ENCODE measurements at places on chromosomes 2 and 18.

DNA sequence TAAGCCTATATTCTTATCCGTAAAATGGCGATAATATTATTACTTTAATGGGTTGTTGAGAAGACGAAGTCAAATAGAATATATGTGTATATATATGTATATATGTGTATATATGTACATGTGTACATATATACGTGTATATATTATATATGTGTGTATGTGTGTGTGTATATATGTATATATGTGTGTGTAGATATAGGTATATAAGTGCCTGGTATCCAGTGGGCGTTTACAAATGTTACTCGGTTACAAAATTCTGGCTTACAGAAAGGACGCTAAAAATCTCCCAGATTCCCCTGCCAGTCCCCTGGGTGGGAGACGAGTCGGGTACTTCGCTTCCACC, 295 bp upstream of the MTX2 start:
- no peak for DNase-seq

- no peak for DNase-seq
Observed at GRCh38 chr2:177797808-177798207, 274.8 kb downstream of the PDE11A start.

- no peak for DNase-seq
Observed at GRCh38 chr2:47907039-47907781, 912 bp upstream of the FBXO11 start.

GRCh38 chr18:32550963-32551362, 80.3 kb upstream of the GAREM1 start:
- no peak for DNase-seq

GRCh38 chr2:169002161-169002738, 28.9 kb downstream of the ABCB11 start:
- no peak for DNase-seq

- no peak for DNase-seq
Observed at GRCh38 chr18:62569081-62569655, 46.3 kb downstream of the ZCCHC2 start.

DNA sequence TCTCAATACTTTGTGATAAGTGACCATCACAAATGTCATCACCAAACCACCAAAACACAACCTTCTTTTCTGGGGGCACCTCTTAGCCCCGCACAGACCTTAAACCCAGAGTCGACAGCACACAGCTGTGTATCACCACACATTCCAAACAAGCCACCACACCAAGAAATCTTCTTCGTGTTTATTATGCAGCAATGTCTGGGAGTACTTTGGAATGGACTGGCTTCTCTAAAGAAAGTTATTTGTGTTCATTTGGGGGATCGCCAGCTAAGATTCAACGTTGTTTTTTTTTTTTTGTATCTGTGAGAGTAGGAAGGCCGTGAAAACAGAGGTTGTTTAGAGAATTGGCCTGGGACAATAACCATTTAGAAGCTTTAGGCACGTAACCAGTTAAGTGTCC, 1.1 kb upstream of the MTA3 start:
- no peak for DNase-seq

GRCh38 chr2:68721482-68722101, 13.0 kb upstream of the ARHGAP25 start:
- peak; percentile 44 for DNase-seq

DNA sequence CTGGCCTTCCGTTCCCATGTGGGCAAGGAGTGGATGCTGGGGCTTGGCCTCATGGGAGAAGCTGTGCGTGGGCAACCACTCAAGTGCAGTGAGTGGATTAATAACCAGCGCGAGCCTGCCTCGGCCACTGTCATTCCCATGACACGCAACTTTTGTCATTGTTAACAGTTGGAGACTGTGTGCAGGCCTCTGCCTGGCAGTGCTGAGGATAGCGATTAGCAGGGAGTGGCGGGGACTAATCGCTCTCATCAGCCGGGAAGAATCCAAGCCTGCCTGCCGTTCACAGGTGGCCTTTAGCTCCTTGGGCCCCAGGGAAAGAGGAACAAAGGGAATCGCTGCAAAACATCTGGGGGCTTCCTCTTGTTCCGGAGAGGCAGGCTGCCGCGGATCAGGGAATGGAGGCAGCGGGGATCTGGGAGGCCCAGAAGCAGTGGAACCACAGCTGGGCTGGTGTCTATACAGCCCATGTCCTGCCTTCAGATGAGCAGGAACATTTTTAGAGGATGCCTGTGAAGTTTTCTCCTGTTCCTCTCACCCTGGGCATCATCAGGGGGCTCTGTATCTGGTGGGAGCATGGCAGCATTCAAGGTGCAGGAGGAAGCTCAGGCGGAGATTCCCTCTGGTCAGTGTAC, 53.8 kb downstream of the CTIF start:
- no peak for DNase-seq

DNA sequence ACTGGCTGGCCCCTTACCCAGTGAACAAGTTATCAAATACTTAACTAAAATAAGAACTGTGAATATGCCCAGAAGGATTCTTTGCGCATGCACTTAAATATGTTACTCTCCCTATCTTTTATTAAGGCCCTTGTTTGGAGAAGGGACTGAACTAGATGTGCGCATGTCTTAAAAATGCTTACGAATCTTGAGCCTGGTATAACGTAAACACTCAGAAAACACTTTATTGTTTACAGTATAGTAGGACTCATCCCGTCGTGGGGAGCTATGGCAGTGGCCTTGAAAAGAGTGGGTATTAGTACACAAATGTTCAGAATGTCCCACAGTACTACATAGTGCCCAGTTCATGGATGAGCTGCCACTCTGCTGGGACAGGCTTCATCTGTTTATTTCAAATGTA, 75.9 kb upstream of the MAP4K3 start:
- DNase-seq, result no peak

- DNase-seq, result no peak
Observed at GRCh38 chr2:72293620-72294019, 146.0 kb upstream of the CYP26B1 start.

- no peak for DNase-seq
Observed at GRCh38 chr2:88416016-88416663, 36.4 kb downstream of the FOXI3 start.

DNA sequence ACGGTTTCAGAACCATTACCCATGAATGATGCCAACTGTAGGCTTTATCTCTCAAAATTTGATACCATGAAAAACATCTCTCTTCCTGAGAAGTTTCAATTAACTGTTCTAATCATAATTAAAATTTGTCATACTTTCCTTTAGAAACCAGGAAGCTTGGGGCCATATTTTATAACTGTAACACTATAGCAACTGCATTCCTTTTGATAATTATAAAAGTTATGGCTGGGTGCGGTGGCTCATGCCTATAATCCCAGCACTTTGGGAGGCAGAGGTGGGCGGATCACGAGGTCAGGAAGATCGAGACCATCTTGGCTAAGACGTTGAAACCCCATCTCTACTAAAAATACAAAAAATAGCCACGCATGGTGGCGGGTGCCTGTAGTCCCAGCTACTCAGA, 70.6 kb downstream of the DNAH7 start:
- no peak for DNase-seq

DNA sequence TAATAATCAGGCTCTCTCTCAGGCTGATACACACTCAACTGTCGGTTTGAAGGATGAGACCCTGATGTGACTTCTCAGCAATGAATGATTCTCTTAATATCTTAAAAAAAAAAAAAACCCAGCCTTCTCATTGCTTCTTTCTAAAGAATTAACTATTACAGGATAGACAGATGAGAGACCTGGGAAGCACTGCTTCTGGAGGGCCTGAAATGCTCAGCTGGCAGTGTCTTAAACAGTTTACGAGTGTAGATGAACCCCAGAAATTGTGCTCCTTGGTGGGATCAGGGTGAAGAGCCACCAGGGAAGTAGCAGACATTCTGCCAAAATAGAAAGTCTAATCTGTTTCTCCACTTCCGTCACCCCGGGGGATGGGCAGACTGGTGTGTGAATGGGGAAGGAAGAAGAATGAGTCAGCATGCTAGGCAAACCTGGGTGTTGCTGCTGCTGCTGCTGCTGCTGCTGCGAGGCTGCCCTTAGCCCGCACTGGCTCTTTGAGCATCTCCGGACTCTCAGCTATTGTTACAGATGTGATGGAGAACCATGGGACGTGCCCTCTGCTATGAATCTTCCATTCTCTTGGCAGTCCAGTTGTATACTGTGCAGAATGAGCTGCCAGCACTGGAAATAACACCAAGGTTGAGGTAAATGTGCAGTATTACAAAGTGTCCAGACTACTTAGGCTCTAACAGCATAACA, 158.4 kb downstream of the SETBP1 start:
- DNase-seq, result peak; percentile 54

DNA sequence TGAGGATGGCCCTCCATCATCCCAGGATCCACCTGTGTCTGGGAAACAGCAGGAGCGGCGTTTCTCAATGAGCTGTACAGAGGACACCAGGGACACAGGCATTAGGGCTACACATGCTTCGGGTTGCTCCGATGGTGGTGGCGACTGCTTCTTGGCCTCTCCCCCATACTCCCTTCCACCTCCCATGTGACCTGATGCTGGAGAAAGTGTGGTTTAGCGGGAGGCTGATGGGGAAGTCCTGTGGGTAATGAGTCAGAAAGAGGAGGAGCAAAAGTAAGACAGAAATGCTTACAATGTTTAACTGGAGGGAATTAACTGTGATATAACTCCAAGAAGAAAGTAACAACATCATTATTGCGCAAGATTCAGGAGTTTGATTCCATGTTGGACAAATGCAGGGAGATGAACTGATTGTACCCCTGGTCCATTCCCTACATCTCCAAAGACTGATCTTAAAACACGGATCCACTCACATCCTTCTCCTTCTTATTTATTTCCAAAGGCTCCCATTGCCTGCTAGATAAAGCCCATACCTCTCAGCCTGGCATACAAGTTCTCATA, 186.6 kb downstream of the NRP2 start:
- DNase-seq, result no peak

DNA sequence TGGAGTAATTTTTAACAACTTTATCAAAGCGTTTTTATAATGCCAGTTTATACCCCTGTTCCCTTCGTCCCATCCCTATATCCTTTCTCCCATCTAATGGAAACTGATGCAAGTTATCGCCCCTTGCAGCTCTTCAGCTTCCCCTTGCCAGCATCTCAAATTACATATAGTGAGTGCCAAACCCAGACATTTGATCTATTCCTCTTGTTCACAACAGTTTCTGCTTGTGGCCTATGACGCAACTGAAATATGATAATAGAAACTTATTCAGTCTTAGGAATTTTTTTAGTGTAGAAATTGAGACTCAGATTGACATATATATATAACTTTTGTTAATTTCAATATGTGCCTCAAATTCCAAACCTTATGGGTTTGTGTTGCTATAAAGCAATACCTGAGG, 562.2 kb upstream of the VWC2L start:
- no peak for DNase-seq

DNA sequence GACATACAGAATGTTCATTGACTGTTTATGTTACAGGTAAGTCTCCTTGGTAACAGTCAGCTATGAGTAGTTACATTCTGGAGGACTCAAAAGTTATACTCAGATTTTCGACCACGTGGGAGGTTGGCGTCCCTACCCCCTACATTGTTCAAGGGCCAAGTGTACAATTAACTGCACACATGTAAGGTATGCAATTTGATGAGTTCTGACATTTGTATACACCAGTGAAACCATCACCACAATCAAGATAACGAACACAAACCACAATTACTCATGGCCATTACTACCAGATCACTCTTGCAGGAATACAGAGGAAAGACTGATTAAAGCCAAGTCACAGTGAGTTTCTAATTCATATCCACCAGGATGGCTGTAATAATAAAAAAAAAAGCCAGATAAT, 39.6 kb upstream of the LDLRAD4 start:
- DNase-seq, result no peak

DNA sequence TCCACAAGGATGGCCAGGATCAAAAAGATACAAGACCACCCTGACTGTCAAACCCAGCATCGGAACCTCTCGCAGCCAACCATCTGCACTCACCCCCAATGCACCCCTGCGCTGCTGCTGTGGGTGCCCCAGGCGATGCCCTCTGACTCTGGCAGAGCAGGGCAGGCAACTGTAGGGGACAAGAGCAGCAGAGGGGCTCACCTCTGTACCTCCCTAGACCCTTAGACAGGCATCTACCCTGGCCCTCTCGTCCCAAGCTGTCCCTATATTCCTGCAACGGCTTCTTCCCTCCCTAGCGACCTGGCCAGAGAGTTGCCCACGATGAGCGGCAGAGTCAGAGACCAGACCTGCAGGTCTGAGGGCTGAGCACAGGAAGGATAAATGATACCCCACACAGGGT, 128.2 kb downstream of the HDAC4 start:
- DNase-seq, result no peak

DNA sequence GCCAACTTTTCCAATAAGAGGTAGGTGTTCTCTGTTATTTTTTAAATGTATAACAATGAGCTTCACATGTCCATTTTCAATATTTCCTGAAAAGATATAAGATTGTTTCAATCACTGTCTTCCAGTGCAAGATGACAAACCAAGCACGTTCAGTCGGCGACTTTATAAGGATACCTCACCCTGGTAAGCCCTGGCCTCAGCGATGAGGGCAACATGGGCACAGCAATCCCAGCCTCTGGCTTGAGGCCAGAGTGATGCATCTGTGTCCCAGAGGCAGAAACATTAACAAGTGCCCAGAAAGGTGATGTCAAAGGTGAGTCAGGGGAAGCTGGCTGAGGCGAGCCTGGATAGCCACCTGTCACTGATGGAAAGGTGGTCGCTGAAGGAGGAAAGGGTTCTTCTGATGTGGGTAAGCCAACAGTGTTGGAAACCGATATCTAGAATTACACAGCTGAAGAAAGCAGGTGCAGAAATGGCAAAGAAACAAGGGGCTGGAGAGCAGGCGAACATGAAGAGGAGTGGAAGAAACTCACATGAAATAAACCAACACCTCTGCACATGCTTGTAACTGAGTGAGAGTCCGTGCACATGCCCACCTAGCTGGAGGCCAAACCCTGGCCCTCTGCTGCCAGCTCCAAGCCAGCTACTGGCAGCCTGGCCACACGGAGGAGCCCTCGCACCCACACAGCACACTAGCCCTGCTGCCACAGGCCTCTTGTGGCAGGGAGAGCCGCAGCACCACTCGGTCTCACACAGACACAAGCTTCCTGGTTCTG, 65.5 kb downstream of the FBXO15 start:
- DNase-seq, result peak; percentile 13

DNA sequence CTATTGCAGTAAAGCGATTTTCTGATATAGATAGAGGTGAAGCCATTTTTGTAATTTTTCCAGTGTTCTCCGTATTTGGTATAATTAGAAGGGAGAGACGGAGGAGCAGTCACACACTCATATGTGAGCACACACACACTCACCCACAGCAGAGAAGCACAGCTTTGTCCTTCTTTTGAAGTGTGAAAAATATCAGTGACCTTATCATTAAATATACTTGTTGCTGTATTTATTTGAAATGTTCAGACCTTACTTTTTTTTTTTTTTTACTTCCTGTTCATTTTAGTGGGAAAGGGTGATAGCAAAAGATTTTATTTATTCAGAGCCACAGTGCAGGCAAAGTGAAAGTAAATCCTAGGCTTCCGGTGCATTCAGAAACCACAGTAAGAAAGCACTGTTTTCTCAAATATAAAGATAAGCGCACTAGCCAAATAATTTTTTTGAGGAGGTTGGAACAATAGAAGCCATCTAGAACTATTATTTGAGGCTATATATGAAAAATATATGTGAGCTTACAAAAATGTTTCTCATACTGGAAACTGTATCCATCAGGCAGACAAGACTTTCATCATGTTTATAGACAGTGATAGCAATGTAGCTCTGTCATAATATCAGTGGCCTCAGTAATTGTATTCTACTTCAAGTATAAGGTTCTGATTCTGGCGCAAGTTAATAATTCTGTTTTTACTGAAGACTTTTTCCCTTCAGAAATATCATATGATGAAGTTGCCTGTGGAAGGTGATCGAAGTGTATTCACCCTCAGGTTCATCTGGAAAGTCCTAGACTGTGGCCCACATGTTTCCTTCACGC, 37.2 kb downstream of the TSHZ1 start:
- no peak for DNase-seq

GRCh38 chr2:48529194-48529593, 760 bp upstream of the STON1 start:
- no peak for DNase-seq

All from memory B cell (primary cell).